RPMI7951 (cell line): ENCODE measurements at places on chromosomes 7 and 10. TPM values are rescaled to one million over a fixed set of nuclear protein-coding genes. Genes with fewer than 3 reads are reported as not detected.

The CPA2 gene
- not detected in 2 replicates for total RNA-seq

The CAMK2B gene
- 10.9 and 19.6 TPM in 2 replicates for total RNA-seq

- peak; percentile 73 for DNase-seq
These were observed 123.6 kb downstream of the RNF32 start for GRCh38 chr7:156764016-156764669.

- DNase-seq, result no peak
These were observed 162.9 kb downstream of the ACTR3B start for GRCh38 chr7:152922318-152923081.

DNA sequence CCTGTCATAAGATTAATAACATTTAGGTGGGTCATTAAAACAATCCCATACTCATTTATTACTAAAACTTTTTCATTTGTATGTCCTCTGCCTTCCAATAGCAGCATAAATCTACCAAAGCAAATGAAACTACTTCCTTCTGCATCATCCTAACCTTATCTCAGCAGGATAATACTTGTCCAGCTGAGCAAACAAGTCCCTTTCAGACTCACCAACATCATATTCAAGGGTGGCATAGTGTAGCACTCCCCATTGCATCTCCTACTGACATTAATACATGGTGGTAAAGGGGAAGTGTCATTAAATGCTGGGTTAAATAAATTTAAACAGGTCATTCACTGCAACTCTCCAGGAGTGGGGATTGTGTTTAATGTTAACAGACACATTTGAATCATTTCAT, 3.4 kb upstream of the MINDY3 start:
- DNase-seq, result no peak

- no peak for DNase-seq
These were observed 8.8 kb downstream of the STK17A start for GRCh38 chr7:43591558-43592180.

GRCh38 chr10:121959671-121960070, 15.3 kb downstream of the NSMCE4A start:
- DNase-seq, result no peak
